Inflammatory macrophage treated with lipopolysaccharide for 4 hours (primary cell): ENCODE measurements at places on chromosomes 5 and 9.

- DNase-seq: no peak
Observed at GRCh38 chr9:83449166-83449565, 89.0 kb downstream of the FRMD3 start.

DNA sequence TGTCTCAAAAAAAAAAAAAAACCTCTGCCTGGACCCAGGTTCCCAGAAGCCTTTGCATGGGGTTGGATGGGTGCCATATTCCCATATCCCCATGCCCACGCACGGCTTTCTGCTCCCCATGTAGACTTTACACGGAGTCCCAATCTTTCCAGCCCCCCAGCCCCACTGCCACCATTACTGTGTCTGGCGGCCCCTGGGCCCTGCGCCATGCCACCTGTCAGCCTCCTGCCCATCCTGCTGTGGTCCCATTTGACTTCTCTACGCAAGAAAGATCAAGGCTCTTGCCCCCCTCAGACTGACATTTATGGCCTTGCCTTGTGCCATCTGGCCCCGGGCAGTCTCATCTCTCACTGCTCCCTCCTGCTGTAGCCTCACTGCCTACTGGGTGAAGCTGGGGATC is 6.5 kb upstream of the AK1 start:
- no peak for DNase-seq

GRCh38 chr5:74113927-74114326 is 487.9 kb downstream of the ARHGEF28 start:
- DNase-seq: no peak

DNA sequence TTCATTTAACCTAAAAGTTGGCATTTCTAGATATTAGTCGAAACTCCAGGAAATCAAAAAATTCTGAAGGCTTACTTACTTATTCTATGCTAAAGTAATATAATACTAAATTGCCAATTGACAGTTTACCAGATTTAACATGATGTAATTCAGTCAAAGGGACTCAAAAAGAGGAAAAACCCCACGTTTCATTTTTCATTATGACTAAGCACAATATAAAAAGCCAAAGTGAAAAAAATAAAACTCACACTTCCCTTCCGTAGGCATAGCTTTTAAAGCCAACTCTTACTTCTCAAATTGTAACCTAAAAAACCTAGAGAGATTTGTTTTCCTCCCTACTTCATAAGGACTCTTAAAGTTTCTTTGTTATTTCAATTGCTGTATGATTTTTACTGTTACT is 146.6 kb downstream of the RAPGEF6 start:
- peak; percentile 93 for DNase-seq

DNA sequence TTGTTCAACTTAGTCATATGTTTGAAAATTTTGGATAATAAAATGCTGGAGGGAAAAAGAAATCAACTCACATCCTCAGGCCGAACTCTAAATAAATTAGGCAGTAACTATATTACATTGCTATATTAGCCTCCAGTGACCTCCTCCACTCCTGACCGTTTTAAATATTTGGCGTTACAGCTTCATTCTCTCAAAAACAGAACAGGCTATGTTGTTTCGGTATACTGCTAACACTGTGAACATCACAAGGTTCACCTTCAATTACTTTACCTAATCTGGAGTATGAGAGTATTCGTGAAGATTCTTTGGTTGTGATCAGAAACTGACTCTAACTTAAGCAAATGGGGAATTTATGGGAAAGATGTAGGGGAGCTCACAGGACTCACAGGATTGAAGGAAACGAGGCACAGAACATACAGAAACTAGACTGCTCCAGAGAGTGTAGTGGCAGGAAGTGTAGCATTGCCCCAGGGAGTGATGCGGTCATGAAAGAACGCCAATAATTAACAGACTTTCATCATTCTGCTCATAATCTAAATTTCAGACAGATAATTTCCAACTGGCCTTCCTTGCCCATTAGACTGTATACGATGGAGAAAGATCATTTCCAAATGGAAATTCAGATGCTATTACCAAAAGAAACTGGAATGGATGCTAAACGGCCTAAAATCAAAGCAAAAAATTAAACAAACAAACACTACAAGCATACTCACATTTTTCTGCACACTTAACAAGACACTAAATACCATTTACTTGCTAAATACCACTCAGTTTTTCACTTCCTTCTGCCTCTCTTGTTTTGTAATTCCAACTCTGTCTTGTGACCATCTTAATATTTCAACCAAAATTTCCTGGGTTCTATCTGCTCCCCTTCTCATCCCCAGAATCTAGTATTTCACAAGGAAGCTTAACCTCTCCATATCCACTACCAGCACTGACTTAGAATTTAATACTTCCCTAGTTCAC is 110.1 kb upstream of the LPAR1 start:
- peak; percentile 51 for DNase-seq

GRCh38 chr5:136793300-136793699 is 428.0 kb upstream of the TRPC7 start:
- DNase-seq: no peak

DNA sequence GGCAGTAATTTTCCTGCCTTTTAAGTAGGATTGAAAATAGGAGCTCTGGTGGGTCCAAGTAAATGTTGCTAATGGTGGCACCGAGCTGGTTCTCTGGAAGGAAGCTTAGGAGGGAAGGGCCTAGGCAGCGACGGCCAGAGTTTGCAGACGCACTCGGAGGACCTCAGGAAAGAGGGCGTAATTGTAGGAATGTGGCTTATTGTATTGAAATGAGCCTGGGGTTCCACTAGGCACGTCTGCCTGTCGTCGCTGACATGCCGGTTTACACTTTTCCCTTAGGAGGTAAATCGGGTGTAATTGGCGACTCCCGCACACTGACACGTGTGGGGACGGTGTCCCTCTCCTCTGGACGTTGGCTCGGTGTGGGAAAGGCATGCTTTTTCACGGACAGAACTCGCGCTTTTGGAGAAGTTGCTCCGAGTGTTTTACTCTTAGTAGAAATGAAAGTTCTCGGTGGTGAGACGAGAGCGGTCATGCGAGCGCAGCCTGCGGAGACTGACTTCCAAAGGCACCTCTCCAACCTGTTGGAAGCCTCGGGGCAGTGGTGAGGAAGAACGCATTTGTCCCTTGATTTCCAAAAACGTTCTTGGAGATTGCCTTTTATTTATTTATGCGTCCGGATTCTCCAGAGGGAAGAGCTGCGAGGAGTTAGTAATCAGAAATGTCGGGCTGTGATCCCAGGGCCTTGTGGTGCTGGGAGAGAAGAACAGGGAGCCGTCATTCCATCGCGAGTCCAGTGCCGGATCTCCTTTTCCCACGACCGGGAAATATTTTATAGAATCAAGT is 1.3 kb downstream of the NR4A3 start:
- DNase-seq: peak; percentile 46
